ENCODE measurements at places on chromosomes 11 and 22.

- no peak for DNase-seq
Measured at GRCh38 chr11:27973851-27974536, 134.0 kb downstream of the KIF18A start.

DNA sequence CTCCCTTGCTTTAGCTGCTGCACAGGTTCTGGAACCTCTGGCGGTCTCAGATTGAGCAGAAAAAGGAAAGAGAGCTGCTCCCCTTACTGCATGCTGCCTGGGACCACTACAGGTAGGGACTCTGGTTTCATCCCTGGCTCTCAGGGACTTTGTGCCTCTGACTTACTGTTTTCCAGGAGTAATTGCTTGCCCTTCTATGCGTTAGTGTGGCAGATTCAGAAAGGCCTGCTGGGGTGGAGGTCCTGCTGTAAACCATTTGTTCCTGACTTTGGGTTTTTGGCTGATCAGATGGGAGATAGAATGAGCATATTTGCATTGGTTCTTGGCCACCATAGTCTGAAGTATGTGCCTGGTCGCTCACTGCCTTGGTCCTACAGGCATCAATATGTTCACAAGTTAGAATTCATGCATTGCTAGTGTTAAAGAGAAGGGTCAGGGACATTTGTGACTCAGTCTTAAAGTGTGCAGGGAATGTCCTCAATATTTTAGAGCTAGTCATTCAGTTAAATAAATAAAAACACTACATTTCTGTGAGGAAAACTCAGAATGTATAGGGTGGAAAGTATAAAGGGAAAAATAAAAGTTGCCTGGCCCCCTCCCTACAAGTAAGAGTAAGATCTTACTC lies 78.0 kb downstream of the PISD start:
- no peak for DNase-seq

DNA sequence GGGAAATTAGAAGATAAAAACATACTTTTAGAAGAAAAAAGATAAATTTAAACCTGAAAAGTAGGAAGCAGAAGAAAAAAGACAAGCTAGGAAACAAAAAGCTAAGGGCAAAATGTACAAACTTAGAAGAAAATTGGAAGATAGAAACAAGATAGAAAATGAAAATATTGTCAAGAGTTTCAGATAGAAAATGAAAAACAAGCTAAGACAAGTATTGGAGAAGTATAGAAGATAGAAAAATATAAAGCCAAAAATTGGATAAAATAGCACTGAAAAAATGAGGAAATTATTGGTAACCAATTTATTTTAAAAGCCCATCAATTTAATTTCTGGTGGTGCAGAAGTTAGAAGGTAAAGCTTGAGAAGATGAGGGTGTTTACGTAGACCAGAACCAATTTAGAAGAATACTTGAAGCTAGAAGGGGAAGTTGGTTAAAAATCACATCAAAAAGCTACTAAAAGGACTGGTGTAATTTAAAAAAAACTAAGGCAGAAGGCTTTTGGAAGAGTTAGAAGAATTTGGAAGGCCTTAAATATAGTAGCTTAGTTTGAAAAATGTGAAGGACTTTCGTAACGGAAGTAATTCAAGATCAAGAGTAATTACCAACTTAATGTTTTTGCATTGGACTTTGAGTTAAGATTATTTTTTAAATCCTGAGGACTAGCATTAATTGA lies 1.0 kb downstream of the MALAT1 start:
- DNase-seq, result no peak

DNA sequence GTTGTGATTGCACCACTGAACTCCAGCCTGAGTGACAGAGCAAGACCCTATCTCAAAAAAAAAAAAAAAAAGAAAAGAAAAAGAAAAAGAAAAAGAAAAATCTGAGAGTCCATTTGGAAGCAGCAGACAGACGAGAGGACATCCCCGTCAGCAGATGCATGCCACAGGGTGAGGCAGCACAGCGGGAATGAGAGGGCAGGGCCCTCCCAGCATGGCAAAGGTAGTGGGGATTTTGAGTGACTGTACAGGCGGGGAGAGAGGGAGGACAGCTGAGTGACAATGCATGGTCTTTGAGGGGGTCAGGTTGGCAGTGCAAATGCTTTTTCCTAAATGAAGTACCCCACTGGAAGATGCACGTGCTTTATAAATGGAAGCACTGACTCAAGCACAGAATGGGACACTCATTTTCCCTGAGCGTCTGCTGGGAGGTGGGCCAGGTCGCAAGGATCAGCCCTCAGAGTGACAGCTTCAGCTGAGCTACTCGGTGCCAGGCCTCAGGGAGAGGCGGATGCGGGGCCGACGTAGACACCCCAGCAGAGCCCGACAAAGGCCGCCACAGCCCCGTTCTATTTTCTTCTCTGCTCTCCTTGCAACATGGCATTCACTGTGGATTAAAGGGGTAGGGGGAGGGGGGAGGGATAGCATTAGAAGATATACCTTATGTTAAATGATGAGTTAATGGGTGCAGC lies 113.5 kb downstream of the SHANK2 start:
- peak; percentile 64 for DNase-seq

DNA sequence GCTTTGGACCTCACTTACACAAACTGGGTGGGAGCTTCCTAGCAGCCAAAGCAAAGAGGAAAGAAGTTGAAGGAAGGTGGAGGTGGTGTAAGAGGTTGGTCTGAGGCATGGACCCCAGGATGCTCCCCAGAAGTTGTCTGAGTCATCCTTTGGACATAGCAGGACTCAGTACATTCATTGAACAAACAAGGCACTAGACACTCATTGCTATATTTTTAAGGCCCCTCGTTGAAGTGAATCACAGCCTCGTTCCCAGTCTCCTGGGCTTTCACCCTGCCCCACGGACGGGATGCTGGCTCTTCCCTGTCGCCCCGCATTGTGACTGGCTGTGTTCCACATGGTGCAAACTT lies 95.9 kb upstream of the FGF3 start:
- DNase-seq, result no peak

- no peak for DNase-seq
Measured at GRCh38 chr11:94938095-94939055, 35.0 kb downstream of the CWC15 start.
